ENCODE measurements at places on chromosomes 5 and 9.

DNA sequence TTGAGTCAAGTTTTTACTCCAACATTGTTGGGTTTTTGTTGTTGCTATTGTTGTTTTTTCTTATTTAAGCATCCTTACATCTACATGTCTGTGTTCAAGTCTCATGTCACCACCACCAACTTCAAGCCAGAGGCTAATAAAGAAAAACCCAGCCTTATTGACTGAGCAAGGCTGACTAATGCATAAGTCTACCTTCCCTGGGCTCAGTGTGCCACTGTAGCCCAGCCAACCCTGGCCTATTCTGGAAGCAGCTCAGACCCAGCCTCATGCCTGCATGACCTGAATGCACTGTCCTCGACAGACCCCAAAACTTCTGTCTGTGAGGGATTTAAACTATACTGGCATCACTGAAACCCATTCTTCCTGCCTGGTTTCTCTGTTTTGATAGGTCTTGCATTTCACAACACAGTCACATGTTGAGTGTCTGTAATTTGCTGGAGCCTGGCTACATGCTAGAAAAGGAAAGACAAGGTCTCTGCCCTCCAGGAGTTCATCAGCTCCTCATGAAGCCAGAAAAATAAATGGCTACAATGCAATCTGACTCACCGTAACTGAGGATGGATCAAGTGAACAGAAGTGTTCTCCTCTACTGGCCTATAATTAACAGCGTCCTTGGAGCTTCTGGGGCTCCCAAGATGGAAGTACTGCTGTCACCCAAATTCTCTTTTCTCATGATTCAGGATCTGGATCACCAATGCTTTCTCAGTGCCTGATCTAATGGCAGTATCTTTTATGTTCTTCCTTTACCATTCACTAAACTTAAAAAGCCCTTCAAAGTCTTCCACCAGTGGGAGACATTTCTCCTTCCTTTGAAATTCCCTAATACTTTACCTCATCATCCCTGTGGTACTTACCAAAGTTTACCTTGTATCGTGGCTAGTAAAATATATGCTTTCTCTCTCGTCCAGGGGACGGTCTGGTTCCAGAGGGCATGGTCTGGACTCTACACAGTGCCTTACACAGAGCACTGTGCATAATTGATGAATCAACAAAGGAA lies 103.9 kb upstream of the IFNE start:
- peak; percentile 43 for DNase-seq

DNA sequence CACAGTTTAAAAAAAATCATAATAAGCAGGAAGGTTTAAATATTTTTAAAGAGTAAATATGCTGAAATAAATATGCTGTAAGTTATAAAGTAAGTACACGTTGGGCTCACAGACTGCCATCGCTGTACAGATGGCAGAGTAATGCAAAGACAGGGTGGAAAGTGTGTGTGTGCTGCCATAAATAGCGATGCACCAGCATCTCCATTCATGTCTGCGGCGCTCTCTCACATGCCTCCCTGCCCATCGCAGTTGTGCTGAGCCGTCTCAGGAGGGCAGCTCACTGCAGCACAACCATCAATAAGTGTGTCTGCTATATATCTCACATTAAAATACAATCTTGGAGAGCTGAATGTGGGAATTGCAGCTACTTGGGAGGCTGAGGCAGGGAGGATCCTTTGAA lies 14.3 kb downstream of the MOCS2 start:
- DNase-seq = no peak

DNA sequence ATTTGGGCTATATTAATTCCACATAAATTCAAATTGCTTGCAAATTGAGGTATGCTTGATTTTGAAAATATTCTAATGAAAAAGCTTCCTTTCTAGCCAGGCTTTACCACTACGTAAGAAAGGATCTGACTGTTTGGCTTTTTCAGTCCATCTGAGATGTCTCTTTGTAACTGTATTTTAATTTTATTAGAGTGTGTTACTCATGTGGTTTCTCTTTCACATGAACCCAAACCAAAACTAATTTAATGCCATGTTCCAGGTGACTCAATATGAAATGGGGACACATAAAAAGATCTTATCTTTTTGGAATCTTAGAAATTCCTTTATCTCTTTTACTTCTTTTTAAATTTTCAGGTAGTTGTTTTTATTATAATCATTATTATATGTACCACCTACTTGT lies 85.3 kb downstream of the NFIB start:
- DNase-seq = no peak

GRCh38 chr5:31382051-31382878 lies 149.6 kb downstream of the DROSHA start:
- DNase-seq = no peak

DNA sequence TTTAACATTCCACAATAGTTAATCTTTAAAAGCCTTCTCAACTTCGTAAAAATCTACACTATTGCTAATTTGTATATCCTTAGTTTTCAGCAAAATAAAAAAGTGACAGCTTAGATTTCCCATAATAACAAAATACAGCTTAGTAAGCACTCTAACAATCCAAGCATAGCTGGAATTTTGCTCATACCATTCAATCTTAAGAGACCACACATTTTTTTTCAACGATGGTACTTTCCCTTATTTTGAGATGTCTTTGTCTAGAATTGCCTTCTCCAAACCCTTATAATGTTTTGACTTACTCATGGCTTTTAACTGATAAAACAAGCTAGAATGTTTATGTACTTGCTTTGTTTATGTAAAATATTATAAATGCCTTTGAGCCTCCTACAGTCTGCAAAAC lies 65.6 kb downstream of the HOMER1 start:
- peak; percentile 58 for DNase-seq

- no peak for DNase-seq
These were observed 161.4 kb downstream of the CHSY3 start for GRCh38 chr5:130065617-130066016.

- peak; percentile 91 for DNase-seq
These were observed 125.9 kb upstream of the OSMR start for GRCh38 chr5:38719916-38720315.

DNA sequence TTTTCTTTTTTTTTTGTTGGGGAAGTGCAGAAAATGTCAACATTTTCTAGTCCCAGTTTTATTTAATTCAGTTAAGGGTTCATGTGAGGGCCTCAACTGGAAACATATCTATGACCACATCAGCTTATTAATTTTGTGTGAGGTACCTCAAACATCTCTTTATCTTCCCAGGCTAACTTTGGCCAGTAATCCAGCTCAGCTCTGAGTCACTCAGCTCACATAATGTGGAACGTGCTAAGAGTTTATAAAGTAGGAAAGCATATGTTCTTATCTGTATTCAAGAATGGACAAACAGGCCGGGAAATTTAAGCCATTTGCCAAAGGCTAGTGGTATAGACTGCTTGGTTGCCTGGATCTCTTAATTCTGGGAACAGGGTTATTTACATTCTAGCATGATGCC lies 118.4 kb downstream of the INSYN2B start:
- peak; percentile 89 for DNase-seq

GRCh38 chr5:52007230-52007858 lies 624.1 kb downstream of the ISL1 start:
- DNase-seq = peak; percentile 63

- peak; percentile 37 for DNase-seq
These were observed 15.6 kb downstream of the FBXO4 start for GRCh38 chr5:41940641-41941040.

DNA sequence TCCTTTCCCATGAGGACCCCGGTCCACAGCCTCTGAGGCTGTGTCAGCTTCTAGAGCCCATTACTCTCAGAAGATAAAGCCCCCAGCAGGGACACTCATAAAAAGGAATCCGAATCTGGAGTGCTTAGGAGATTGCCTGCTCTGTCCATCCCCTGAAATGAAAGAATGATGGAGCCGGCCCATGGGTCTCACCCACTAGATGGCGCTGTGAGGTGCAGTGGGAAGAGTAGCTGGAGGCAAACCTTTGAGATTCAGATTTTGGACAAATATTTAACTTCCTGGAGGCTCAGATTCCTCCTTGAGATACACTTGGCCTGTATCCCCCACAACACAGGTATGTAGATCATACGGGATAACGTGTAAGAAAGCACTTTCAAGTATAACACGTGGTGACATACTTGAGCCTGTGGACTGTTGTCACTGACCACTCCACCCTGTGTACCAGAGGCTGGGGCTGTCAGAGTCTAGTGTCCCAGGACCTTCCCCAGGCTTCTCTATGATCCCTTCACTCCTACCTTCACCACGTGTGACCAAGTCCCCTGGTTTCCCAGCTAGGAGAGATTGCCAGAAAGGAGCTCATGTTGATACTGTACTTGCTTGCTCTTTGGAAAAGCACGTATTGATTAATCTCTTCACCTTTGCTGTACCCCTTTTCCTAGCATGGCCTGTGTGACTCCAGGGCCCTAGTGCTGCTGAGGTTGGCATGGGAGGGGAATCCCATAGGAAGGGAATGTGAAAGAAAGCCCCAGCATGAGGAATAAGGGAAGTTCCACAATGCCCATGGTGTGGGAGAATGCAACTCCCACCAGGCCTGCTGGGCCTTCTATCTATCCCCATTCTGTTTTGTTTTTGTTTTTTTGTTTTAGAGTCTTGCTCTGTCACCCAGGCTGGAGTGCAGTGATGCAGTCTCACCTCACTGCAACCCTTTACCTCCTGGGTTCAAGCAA lies 32.1 kb downstream of the TRMO start:
- peak; percentile 44 for DNase-seq

GRCh38 chr9:126144196-126144595 lies 182.4 kb upstream of the MVB12B start:
- no peak for DNase-seq

GRCh38 chr5:60387051-60387440 lies 312.9 kb downstream of the DEPDC1B start:
- DNase-seq = no peak

DNA sequence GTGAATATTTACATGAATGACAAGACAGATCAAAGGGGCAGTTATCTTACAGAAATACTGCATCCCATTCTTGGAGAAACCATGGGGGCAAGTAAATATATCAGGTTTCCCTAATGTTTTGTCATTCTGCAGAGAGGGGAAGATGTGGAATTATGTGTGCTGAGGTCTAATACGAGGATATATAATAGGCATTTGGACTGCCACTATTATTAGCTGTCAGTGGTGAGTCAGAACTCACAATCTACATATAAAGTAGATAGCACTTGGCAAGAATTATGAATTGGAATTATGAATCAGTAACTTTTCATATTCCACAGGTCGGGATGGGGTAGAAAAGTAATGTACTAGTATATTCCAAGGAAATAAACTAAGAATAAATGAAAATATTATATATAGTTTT lies 121.7 kb downstream of the GIN1 start:
- no peak for DNase-seq

DNA sequence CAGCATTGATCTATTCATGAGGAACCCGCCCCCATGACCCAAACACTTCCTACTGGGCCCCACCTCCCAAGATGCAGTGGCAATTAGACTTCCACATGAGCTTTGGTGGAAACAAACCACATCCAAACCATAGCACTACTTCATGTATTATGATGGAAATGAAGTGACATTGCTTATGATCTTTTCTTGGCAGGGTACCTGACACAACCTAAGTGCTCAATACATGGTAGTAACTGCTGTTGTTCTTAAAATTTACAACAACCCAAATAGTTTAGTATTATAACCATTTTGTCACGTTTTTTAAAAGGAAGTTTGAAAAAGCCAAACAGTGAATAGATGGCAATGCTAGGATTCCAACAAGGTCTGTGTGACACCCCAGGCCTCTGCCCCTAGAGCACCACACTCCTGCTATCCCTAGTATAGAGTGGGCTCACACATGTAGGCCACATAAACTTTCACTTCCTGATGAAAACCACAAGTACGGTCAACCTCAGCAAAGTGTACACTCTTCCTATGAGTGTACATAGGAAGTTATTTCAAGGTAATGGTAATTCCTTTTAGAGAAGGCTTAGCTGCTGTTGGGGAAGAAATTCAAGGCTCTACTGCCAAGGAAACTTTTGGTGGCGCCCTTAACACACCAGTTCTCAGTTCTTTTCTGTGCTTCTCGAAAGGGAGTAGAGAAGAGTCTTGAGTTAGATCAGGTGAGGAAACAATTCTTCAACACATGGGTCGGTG lies 97.6 kb downstream of the ARSB start:
- no peak for DNase-seq

DNA sequence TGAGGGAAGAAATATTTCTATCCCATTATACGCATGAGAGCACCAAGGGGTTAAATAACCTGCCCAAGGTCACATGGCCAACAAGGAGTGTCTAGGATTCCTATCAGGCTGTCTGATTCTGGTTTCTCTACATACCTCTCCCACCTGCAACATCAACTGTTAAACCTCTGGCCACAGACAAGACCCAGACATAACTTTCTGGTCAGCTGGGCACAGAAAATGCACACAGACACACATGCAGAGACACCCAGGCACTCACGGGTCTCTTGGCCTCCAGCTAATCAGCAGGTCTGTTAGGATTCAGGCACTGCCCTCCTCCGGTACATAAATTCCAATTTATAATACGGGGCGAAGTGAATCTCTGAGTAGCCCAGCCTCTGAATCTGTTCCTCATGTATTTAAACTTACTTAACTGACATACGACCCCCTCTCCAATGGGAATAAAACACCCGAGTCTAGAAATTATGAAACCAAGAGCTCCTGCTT lies 1.5 kb downstream of the SEPTIN8 start:
- peak; percentile 52 for DNase-seq

GRCh38 chr9:137273611-137274320 lies 3.8 kb upstream of the TOR4A start:
- DNase-seq = no peak

GRCh38 chr5:159990506-159990905 lies 18.4 kb upstream of the TTC1 start:
- peak; percentile 30 for DNase-seq

GRCh38 chr5:98524773-98525172 lies 248.7 kb upstream of the RGMB start:
- DNase-seq = no peak

DNA sequence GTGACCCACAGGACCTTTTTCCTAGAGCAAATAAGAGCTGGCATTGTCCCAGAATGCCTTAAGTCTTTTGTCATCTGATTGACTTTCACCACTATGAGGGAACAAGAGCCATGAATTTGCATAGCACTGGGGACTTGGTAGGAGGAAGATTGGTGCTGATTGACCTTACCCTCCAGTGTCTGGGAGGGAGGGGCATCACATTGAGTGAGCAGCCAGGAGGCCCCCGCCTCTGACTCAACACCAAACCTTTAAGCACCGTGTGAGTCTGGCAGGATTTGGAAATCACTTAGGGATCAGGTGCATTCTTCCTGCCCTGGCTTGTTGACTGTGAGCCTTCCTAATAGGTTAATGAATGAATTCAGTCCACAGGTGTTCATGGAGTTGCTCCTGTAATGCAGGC lies 40.7 kb downstream of the WNK2 start:
- no peak for DNase-seq

- no peak for DNase-seq
These were observed 127.8 kb upstream of the GPR151 start for GRCh38 chr5:146643776-146644175.

GRCh38 chr5:1820926-1821325 lies 19.7 kb downstream of the NDUFS6 start:
- DNase-seq = no peak

DNA sequence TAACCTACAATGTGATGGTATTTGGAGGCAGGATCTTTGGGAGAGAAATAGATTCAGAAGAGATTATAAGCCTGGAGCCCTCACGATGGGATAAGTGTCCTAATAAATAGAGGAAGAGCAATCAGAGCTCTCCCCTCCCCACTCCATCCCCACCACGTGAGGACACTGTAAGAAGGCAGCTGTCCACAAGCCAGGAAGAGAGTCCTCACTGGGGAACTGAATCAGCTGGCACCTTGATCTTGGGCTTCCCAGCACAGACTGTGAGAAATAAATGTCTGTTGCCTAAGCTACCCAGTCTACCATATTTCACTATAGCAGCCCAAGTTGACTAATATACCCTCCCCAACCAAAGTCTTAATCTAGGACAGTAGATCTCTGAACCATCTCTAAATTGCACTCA lies 118.1 kb downstream of the SUSD1 start:
- DNase-seq = no peak

GRCh38 chr9:120899490-120900068 lies 22.6 kb upstream of the PHF19 start:
- DNase-seq = no peak
